ENCODE measurements at places on chromosomes 12 and 14.

- DNase-seq = peak; percentile 59
Measured at GRCh38 chr12:125183187-125184067, 118.2 kb downstream of the AACS start.

- DNase-seq = no peak
Measured at GRCh38 chr12:121326996-121327674, 25.1 kb downstream of the ANAPC5 start.

DNA sequence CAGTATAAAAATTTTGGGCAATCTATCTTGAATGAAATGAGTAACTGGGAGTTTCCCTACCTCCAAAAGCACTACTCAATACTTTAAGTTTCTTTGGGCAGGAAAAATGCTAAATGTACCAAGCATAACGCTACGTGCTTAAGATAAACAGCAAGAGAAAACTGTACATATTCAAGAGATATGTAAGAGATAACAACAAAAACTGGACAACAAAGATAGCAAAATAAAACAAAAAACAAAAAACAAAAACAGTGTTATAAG lies 20.0 kb downstream of the PTGES3 start:
- DNase-seq = no peak

DNA sequence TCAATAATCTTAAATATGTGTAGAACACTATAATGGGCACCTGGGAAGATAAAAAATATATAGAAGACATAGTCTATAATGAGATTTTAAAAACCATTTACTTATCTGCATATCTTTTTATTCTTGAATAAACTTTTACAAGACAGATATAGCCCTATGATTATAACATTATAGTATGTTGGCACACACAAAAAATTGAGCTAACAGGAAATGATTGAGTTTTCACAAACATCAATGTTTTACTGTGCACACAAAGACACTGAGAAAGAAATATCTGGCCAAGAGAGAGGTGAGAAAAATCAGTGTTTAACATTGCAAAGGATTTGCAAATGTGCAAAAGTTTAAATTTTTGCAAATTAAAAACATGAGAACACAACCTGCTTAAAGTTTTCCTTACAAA lies 124.3 kb downstream of the BBS10 start:
- DNase-seq = no peak

DNA sequence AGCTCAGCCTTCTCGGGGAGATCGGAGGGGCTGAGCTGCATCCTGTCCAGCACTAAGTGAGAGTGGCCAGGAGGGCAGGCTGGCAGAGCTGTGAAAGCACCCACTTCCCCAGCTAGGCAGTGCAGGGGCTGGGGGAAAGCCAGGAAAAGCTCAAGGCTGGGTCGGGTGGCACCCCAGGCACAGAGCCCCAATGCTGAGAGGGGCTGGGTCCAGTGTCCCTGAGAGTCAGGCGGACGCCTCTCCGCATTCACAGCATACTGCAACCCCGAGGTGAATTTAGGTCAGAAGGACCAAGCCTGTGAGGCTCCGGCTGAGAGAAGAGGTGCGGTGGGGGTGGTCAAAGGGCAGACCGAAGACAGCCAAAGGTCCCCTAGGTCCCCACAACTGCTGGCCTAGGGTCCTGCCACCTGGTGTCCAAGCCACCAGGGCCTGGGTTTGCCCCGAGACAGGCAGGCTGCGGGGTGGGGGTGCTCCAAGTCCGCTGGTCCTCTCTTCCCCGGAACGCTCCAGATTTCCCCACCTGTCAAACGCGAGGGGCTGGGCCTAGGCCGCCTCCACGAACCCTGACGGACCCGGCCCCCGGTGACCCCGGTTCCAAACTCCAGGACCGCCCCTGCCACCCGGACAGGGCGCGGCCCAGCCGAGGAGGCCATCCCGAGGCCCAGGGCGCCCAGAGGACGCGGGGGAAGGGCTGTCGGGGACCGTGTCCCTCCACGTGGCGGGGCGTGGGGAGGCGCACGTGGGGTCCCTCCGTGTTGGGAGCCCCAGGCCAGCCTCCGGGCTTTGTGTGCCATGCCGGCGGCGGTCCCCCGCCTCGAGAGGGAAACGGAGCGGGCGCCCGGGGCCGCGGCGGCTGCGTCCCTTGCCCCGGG lies 527 bp downstream of the CAMKK2 start:
- DNase-seq = no peak

DNA sequence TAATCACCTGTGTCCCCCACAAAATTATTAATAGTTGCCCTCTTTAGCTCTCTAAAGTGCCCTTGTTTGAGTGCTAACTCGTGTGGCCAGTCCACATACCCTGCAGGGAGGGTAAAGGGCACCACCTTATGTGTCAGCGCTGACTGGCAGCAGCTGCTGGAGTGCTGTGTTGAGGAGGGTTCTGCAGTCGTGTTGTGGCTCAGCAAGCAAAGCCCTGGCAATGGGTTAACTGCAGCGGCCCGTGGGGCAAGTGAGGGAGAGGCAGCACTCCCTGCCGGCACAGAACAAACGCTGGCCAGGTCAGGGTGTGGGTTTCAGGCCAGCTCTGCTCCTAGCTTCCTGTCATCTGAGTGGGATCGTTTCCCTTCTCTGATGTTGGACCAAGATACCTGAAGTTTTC lies 369.8 kb downstream of the CACNA1C start:
- DNase-seq = no peak

DNA sequence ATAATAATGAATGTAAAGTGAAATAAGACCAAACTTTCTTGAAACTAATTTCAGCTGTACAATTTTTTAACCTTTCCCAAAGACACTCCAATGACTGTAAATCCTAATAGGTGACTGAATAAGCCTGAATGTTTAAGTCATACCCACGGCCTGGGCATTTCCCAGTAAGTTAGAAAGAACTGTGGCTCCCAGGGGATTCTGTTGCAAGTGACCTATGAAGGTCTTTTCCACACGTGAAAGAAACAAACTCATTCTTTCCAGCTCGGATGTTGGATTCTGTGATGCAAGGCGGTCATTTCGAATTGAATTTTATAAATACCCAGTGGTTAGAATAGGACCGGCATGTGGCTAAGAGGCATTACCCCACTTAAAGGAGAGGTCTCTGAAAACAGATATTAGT lies 1134.4 kb downstream of the GALC start:
- no peak for DNase-seq

DNA sequence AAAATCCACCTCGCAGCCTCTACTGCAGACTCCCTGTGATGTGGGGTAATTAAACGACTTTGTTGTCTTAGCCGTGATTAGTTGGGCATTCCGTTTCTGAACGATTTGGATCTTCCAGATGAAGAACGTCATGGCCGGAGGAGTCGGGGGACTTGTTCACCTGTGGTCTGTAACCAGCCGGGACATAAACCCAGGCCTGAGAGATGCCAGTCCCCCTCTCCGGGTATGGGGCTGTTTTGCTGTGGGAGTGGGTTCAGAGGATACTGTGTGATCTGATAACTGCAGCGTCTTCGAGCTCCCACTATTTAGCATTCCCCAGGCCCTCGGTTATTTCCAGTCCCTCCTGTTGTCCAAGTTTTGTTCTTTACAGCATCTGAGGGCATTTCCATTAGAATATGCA lies 96.1 kb downstream of the PIWIL1 start:
- DNase-seq = no peak

DNA sequence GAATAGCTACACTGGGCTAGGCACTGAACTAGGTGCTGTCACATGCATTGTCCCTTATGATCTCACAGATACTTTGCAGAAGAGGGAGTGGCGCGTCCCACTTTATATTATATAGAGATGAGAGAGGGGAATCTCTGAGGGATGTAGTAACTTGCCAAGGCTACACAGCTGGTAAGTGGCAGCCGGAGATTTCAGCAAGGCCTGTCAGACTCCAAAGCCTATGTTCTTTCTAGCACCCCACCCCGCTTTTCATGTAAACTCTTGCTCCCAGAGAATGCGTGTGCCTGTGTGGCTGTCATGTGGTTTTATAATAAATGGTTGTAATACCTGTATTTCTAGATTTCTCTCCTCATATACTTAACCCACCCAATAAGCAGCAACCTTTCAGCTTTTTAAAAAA lies 39.1 kb downstream of the WDR20 start:
- no peak for DNase-seq

DNA sequence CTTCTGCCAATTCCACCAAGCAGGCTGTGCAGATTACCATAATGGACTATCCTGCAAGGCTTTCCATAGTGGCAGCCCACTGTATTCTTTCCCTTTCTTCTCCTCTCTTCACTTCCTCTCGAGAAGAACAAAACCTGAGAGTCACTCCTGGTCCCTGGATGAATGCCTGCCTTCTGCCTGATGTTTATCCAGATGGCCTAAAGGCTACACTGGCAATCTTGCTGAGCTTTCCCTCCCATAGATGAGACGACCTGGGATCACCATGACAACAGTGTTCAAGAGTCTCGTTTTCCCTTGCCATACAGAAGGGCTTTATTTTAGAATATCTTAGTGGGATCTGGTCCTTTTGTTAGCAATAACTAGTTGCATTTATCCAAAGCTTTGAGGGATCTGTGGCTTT lies 142.3 kb downstream of the RTN1 start:
- DNase-seq = no peak

- DNase-seq = no peak
Measured at GRCh38 chr14:73476451-73476931, 14.2 kb upstream of the RIOX1 start.

- no peak for DNase-seq
Measured at GRCh38 chr12:120366845-120367232, 2.1 kb downstream of the MSI1 start.

- no peak for DNase-seq
Measured at GRCh38 chr12:123992118-123992825, 19.3 kb downstream of the ZNF664 start.

GRCh38 chr12:120851944-120852343 lies 52.2 kb downstream of the SPPL3 start:
- DNase-seq = no peak

- no peak for DNase-seq
Measured at GRCh38 chr12:39357041-39357440, 85.9 kb downstream of the KIF21A start.

GRCh38 chr14:98684468-98684867 lies 587.5 kb downstream of the BCL11B start:
- DNase-seq = no peak

- DNase-seq = no peak
Measured at GRCh38 chr12:95179011-95179410, 38.3 kb downstream of the FGD6 start.

- DNase-seq = no peak
Measured at GRCh38 chr12:14572401-14572800, 4.7 kb upstream of the PLBD1 start.

DNA sequence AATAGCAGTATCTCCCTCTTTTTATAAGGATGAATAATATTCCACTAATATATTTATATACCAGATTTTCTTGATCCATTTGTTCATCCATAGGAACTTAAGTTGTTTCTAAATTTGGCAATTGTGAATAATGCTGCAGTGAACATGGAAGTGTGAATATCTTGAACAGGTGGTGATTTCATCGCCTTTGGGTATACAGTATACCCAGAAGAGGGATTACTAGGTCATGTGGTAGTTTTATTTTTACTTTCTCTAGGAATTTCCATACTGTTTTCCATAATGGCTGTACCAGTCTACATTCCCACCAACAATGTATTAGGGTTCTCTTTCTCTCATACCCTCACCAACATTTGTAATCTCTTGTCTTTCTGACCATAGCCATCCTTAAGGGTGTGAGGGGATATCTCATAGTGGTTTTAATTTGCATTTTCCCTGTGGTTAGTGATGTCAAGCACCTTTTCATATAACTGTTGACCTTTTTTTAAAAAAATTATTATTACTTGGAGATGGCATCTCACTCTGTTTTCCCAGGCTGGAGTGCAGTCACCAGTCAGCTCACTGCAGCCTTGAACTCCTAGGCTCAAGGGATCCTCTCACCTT lies 20.5 kb downstream of the PPHLN1 start:
- no peak for DNase-seq

DNA sequence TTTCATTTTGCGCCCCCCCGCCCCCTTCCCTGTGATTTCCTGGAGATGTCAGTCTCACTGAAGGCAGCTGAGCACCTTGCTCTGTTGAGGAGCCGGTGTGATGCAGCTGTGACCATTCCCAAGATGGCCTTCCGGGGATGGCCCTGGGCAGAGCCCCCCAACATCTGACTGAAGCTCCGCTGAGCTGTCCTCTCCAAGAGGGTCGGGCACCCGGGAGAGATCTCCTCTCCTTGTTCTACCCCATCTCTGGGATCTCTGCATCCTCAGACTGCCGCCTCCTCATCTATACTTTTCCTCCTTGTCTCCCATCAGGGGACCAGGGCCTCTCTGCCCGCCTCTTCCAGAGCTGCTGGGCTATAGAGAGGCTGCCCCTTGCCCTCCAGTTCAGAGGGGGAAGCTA lies 965 bp upstream of the SMOC1 start:
- DNase-seq = no peak

DNA sequence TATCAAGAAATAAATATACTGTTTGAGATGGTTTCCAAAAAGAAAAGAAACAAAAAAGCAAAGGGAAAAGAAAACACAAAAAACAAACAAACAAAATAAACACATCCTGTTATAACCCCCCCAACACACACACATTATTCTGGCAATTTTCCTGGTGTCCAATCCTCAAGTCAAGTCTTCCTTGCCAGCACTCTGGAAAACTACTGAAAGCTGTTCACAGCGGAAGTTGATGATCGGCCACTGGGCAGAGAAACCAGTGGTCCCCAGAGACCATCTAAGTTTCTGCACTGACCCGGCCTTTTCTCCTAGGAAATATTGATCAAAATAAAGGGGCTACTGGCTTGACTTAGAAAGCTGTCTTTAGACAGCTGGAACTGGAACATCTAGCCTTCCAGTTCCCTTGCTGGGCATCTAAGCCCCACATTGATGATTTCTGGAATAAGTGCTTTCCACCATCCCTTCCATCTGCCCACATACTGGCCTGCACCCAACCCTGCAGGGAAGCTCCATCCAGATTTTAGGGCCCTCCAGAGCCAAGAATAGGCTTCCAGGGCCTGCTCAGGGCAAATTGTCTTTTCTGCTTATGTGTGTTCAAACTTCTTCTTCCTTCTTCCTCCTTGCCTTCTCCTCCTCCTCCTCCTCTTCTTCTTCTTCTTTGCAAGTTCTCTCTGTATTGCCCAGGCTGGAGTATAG lies 11.6 kb upstream of the PPP1CC start:
- DNase-seq = no peak

GRCh38 chr12:12523229-12523628 lies 39.4 kb downstream of the DUSP16 start:
- DNase-seq = no peak

- no peak for DNase-seq
Measured at GRCh38 chr12:21941506-21942376, 515 bp upstream of the ABCC9 start.

- no peak for DNase-seq
Measured at GRCh38 chr14:33617154-33617553, 333.7 kb downstream of the EGLN3 start.
